Stimulated activated CD4-positive, alpha-beta T cell treated with anti-CD3 and anti-CD28 coated beads, Interleukin-15, amount 100 ng/mL, for 48 hours (primary cell): ENCODE measurements at places on chromosomes 7 and 10.

DNA sequence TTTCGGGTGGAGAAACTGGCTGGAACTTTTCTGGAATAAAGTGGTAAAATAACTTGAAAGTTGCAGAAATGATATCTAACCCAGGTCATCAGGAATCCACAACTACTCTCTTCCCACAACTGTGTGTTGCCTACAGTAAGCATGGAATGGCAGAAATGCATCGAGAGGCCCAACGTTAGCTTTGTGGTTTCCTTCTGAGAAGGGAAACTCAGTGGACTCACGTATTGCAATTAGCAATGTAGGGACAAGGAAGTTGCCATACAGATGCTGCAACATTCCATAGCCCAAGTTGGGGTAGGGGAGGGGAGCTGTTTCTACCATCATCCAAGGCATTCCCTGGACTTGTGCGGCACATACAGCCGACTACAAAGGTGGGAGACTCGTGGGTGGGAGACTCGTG is 1.9 kb downstream of the PON1 start:
- no peak for DNase-seq

GRCh38 chr7:100860702-100861615 is 6.2 kb upstream of the TRIP6 start:
- no peak for DNase-seq

DNA sequence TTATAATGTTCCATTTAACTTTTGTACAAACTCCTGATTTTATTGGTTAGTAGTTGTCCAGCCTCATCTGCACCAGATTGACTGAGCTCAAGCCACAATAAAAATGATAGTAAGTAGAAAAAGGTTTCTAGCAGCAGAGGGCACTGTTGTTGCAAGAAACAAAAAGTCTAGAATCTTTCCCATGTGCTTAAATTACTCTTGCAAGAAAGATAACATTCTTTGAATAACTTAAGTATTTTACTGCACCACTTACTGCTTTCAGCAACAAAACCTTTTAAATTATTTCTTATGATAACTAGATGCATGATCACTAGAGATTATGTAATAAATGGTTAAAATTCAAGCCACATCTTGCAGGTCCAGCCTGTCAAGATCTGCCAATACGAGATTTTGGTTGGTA is 27.0 kb downstream of the LMOD2 start:
- DNase-seq = no peak

DNA sequence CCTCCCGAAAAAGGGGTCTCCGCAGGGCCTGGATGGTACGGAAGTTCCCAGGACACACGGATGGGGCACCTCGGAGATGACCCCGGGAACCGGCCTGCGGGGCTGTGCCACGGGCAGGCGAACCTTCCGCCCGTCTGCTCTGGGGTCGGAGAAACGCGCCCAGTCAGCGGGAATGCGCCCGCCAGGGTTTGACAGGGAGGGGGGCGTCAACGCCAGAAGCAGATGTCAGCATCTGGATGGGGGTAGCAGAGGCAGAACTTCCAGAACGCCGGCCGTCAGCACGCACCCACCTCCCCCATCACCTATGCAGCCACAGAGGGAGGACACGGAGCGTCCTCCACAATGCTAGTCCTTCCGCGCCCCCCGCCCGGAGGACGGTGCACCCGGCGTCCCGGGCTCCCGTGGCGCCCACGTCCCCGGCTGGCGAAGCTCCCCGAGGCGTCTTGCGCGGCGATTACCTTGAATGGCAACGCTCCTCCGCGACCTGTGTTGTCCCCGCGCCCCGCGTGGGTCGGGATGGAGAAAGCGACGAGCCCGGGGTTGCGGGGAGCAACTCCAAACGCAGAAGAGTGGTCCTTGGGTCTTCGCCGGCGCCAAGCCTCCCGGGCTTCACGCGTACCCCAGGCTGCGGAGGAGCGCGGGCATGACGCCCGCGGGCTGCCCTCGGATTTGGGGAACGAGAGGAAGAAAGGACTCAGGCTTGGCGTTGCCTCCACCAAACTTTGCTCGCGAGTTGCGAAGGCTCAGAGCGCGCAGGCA is 561 bp downstream of the FGFR2 start:
- no peak for DNase-seq
